ENCODE measurements at places on chromosomes 2 and 18. TPM values are rescaled to one million over a fixed set of nuclear protein-coding genes. Genes with fewer than 3 reads are reported as not detected.

DNA sequence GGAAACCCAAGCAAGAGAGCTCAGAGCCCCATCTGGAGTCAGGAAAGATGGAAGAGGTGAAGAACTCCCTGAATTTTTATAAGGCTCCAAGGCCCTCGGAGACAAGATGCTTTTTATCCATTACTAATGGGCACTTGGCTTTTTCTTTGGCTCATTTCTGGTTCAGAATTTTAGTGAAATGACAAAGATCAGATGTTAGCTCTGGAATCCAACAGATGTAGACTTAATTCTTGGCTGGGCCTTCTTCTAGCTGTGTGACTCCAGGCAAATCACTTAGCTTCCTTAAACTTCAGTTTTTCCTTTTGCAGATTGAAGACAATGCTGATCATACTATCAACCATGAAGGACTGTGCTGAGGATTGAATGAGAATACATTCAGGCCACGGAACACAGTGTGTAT is 85.2 kb downstream of the HRH4 start:
- no peak for DNase-seq

DNA sequence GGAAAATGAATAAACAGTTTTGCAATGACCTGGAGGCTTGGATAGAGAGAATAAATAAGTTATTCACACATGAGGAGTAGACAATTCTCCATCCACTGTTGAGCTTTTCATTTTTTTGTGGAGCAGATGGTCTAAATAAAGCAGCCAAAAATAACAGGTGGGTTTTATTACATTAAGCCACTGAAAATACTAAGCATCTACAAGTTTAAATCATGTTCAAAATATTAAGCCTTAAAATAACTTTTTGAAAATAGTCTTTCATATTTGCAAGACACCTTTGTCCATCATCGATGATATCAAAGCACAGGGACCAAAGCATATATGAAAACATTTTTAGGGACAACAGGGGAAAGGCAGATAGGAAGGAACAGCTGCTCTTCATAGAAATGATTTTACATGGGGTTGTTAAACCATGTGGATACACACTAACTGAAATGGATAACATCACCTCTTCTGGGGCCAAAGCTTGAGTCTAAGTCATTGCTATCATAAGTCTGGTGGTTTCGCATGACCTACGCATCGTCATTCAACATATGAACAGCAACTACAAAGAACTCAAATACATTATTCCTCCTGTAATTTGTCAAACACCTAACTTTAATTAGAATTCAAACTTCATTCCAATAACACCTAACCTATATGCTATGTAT is 197.6 kb upstream of the CHST9 start:
- DNase-seq: no peak

DNA sequence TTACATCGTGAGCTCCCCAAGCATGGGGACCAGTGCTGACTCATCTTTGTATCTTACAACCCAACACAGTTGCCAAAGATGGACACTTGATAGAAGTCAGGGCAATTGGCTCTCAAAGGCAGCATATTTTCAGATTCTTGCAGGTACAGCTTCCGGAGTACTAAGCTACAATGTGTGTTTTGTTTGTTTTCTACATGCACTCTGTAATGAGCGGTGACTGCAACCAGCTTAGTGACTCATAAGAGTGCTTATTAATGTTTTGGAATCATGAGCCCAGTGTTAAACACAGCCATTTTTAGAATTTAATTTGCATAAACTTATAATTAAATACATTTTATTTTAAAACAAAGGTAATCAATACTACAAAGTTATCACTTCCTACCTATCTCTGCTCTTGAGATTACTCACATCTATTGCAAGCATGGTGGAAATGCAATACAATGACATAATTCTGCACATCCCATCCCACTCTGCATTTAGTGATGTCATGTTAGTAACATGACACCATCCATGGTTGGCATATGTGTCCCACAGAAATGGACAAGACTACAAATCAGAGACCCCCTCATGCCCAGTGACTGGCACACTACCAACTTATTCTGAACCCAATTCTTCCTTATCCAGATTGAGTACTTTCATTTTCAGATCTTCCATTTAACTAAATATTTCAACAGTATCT is 399.8 kb upstream of the ST6GAL2 start:
- DNase-seq: no peak

DNA sequence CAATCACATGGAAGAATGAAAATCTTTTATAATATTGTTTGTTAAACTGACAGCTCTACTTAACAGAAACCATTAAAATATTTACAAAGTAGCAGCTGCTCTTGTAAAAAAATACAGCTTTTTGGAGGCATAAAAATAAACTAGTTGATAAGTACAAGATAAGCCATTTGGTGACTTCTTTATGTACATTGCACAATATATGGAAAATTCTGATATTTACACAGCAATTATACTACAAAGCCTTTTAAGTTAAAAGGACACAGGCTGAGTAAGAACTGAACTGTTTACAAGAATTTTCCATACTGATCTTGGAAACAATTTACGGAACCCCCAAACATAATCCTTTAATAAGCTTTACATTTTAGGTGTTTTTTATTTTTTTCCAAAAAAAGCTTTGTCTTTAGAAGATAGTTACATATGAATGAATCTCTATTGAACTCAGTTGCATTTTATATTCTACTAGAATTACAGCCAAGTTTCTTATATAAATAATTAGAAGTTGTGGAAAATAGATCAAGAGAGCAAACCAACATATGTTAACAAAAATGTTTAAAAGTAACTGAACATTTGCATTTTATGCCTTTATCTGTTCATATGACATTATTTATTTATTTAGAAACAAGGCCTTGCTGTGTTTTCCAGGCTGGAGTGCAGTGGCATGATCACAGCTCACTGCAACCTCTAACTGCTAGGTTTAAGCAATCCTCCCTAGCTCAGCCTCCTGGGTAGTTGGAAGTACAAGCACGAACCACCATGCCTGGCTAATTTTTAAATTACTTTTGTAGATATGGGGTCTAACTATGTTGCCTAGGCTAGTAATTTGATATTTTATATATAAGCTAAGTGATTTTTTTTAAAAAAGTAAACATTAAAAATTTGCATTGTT is 142.5 kb downstream of the OTX1 start:
- DNase-seq: no peak

MYO3B gene
- total RNA-seq: 0.13 TPM

RAB6D gene
- total RNA-seq: not detected

AKAIN1 gene
- not detected for total RNA-seq

- DNase-seq: no peak
These were observed 372.2 kb upstream of the HS6ST1 start for GRCh38 chr2:128690869-128691268.

MATN3 gene
- total RNA-seq: 17.3 TPM

- DNase-seq: no peak
These were observed 322.2 kb downstream of the IRS1 start for GRCh38 chr2:226477221-226478108.

THSD7B gene
- 0.47 TPM for total RNA-seq

GRCh38 chr2:160609346-160609745 is 115.7 kb upstream of the RBMS1 start:
- no peak for DNase-seq

GRCh38 chr2:225697936-225698335 is 298.4 kb downstream of the NYAP2 start:
- DNase-seq: no peak

DNA sequence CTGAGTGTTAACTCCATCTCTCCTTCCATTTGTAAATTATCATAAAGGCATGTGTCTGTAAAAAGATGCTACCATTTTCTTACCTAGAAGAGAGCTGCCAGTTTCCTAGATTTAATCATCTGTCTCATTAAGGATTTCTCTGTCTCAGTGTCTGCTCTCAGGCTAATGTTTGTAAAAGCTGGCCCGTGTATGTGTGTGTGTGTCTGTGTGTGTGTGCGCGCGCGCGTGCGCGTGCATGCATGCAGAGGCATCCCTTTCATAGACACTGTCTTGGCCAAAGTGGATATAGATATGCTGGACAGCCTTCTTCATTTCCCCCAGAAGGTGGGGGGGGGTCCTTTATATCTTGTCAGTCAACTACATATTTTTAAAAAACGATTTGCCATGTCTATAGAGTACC is 18.9 kb downstream of the MGAT5 start:
- no peak for DNase-seq

DNA sequence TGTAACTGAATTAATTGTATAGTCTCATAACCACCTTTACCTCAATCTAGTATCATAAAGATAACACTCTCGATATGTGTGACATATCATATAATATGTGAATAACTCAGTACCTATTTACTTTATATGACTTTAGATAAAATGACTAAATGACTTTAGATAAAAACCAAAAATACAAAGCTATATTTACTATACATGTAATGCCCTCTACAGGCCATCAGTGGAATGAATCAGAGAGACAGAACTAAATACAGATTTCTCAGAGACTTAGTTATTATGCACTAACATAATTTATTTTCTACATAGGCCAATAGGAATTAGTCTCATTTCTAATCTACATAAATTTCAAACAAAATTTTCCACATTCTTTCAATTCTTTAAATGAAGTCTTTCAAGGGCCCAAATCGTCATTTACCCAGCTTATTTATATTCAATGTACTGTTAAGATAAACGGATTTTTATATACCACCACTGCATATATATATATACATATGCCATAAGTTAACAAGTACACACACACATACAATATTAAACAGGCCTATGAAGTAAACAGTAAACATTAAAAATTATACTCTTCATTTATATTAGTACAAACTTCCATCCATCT is 219.9 kb downstream of the EXOC6B start:
- no peak for DNase-seq

- no peak for DNase-seq
These were observed 271.6 kb downstream of the TDRD15 start for GRCh38 chr2:21395366-21395765.

- no peak for DNase-seq
These were observed 84.0 kb downstream of the SH3RF3 start for GRCh38 chr2:109212836-109213563.

ABHD1 gene
- total RNA-seq: 0.10 TPM

DNA sequence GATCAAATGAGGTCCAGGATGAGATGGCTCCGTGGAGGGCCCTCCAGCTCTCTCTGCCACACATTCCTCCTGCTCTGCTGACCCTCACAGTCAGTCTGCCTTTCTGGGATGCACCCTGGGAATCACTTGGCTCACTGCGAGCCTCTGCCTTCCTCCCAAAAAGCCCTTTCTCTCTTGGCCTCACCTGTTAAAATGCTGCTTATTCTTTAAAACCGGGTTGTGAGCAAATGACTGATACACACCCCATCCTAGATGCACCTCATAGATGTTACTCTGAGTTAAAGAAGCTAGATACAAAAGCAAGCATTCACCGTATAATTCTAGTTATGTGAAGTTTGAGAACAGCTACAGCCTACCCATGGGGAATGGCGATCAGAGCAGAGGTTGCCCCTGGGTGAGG is 167.7 kb upstream of the MYCN start:
- DNase-seq: no peak

DNA sequence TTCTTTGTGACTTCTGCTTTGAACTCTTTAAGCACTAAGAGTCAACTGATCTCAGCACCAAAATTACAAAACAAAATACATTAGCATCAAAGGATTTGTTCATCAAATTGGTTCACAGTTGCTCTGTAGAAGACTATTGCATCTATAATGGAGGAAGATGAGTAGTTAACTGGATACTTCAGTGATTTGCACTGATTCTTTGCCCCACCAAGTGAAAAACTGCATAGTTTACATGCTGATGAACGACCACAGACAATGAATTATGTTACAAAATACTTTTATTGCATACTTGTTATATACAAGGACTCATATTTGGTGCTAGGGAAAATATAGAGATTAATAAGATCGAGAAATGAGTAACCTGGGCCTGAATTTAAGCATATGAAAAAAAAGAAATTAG is 107.2 kb downstream of the SCG2 start:
- DNase-seq: no peak

DNA sequence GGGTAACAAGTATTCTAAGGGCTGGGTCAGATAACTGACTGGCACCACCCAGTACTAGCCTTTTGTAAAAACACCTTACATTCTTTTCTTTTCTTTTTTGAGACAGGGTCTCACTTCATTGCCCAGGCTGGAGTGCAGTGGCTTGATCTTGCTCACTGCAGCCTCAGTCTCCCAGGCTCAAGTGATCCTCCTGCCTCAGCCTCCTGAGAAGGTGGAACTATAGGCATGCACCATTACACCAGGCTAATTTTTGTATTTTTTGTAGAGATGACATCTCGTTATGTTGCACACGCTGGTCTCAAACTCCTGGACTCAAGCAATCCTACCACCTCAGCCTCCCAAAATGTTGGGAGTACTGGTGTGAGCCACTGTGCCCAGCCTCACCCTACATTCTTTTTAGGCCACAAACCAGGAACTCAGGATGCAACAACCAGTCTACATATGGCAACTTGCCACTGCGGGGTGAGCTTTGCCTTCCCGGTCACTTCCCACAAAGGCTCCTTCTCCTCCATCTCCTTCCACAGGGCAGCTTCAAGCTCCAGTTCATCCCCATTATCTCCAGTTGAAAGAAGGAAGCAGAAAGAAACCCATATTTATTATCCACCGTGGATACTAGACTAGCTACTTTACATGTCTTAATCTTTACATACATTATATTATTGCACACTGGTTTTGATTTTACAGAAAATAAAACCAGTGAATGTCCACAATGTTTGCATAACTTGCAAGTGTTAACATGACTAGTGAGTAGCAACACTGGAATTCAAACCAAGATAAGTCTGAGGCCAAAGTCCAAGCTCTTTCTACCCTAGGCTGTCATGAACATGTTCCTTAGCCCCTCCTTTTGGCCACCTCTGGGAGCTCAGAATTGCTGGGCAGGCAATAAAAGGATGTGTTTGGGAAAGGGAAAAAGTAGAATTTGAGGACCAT is 23.7 kb upstream of the AP1S3 start:
- no peak for DNase-seq

GRCh38 chr2:207123776-207124391 is 41.9 kb downstream of the KLF7 start:
- no peak for DNase-seq

- DNase-seq: no peak
These were observed 759.6 kb upstream of the NRXN1 start for GRCh38 chr2:51791496-51791895.

DNA sequence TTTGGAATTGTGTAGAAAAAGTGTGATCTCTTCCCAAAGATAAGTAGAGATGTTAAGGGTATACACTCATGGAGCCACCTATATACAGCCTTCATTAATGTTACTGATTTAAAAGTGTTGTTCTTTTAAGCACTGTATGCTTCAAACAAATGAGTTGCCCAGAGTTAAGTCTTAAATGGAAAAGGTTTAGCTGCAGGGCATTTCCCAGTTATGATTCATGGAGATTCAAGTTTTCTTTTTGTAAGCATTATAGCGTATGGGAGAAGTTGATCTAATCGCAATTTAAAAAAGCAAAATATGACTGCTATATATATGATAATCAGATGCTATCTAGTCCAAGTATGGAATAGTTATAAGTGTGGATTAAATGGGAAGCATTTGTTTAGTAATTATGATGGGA is 4.8 kb downstream of the PDK1 start:
- DNase-seq: no peak

DNA sequence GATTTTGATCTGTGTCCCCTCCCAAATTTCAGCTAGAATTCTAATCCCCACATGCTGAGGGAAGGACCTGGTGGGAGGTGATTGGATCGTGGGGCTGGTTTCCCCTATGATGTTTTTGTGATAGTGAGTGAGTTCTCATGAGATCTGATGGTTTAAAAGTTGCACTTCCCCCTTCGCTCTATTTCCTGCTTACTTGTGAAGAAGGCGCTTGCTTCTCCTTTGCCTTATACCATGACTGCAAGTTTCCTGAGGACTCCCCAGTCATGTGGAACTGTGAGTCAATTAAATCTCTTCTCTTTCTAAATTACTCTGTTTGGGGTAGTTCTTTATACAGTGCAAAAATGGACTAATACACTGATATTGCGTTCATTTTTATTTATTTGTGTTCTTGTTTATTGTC is 636.8 kb upstream of the LINC00305 start:
- DNase-seq: no peak

- DNase-seq: peak; percentile 88
These were observed at the start of gene MAL for GRCh38 chr2:95025406-95026319. MAL (plus strand) TSS chr2:95025708; CDS start chr2:95025793, 85 bp downstream.
